ENCODE measurements at places on chromosomes 6 and 20.

GRCh38 chr20:48374991-48375595, 452.7 kb downstream of the PREX1 start:
- no peak for DNase-seq

DNA sequence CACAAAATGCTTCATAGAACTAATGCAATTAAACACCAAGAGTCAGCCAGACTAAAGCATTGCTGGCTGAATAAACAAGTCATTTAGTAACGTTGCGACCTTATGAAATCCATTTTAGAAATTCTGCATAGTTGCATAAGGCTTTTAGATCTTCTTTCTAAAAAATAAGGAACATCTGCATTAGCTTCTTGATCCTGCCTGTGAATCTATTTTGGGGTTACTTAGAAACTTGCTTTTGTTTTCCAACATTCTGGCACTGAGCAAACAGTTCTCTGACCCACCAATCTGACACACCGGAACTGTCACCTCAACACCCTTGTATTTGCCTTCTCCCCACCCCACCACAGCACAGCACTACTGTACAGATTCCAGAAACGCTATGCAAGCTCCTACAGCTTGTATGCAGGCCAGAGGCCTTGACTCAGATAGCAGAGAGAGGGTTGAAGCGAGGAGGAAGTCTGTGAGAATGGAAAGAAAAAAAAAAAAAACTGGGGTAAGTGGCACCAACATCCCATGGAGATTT, 55.0 kb downstream of the KIF13A start:
- no peak for DNase-seq

DNA sequence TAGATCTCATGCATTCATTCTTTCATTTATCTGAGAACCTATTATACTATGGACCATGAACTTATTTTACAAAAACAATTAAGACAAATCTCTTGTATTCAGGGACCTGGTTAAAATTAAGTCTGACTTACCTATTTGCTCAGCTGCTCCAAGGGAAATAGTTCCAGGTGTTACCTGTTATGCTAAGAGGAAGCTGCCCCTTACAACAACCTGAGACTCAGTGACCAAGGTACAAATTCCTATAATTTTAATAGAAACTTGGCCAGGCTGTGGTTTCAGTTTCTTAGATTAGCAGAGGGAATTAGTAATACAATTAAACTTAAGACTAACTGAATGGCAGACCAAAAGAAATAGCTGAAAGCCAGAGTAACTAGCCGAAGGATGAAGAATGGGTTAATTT, 48.2 kb upstream of the GMPR start:
- no peak for DNase-seq

DNA sequence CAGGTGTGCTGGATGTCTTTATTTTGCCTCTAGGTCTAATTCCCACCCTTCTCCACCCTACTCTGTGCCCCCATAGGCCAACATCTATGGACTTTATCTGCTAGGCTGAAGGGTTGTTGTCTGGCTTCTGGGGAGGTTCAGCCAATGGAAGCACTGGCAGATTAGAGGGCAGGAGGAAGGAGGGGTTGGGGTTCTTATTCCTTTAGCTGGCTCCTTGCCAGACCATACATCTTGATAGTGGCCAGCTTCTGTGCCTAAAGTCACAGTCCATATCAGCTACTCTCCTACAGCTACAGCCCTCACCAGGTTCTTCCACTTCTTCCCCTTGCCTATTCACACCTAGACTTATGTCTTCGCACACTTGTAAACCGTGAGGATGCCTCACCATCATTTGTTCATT, 41.1 kb downstream of the ROS1 start:
- no peak for DNase-seq

DNA sequence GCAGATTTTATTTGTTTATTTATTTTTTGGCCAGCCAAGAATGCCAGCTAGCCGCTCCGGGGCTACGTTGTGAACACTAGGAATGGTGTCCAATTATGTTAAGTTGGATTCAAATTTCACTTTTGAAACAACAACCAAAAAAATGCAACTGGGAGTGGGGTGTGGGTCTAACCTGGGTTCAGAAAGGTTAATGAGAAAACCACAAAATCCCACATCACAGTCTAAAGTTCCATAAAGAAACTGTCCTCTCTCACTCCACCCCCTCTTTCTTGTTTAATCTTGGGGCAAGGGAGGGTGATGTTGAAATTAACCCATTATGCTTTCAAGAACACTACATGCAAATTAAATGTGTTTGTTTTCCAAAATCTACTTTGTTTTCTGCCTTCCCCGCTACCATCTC, 77.2 kb downstream of the LINC00237 start:
- DNase-seq = no peak

DNA sequence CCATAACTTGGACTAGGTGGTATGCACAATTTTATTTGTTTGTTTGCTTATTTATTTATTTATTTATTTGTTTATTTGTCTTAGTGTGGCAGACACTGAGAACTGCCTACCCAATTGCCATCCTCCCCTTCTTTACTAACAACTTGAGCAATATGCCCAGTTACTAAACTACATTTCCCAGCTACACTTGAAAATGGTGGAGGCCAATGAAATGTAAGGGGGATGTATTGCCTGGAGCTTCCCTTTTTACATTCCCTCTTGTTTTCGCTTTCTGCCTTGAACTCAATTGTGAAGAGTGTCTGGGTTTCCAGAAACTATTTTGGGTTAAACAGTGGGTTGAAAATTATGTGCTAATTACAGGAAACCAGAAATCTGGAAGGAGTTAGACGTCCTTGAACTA, 152.7 kb upstream of the FKBP1C start:
- DNase-seq = no peak

GRCh38 chr20:41887500-41887899, 269.3 kb upstream of the CHD6 start:
- DNase-seq = no peak

DNA sequence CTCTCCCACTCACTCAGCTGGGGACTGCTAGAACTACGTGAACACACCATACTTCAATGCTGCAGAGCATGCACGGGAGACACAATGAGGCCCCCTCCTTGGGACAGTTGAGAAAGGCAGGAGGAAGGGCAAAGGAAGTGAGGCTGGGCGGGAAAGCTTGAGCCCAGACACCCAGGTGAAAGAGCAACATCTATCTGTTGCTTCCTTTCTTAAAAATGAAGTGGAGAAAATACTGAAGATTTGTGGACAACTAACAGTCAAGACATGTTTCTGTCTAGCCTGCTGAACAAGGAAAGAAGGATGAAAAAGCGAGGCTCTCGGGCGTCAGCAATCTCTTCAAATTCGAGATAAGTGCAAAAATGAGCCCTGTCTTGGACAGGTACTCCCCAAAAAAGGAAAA, 3.0 kb upstream of the NNAT start:
- DNase-seq = no peak

- peak; percentile 67 for DNase-seq
Measured at GRCh38 chr6:31068669-31069340, 43.6 kb downstream of the C6orf15 start.

- no peak for DNase-seq
Measured at GRCh38 chr6:26607434-26608230, 10.9 kb downstream of the ABT1 start.

GRCh38 chr6:71168233-71168765, 120.3 kb upstream of the OGFRL1 start:
- DNase-seq = no peak

- DNase-seq = no peak
Measured at GRCh38 chr6:20946890-20947289, 412.6 kb downstream of the CDKAL1 start.

DNA sequence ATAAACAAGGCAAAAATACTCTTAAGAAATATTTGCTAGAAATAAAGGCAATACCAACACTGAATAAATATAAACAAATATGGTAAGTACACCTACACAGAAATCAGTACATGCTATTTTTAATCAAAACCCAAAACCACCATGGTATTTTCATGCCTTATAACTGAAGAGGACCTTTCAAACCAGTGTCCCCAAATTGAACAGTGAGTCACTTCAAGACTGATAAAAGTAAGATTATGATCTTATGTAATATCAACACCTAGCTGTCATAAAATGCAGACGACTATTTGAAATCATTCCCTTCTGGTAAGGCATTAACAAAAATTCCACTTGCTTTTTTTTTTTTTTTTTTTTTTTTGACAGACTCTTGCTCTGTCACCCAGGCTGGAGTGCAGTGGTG, 156.8 kb upstream of the RUNX2 start:
- DNase-seq = no peak
